ENCODE measurements at places on chromosomes 3 and 15. TPM values are rescaled to one million over a fixed set of nuclear protein-coding genes. Genes with fewer than 3 reads are reported as not detected.
A peak's percentile ranks its signal among the peaks of the same experiment; 100 is the strongest.

Gene LSAMP
- total RNA-seq = 0.48 TPM

Gene CPB1
- total RNA-seq = not detected

Gene UACA
- 78.0 TPM for total RNA-seq

Gene ERICH6
- total RNA-seq = 0.19 TPM

Gene ZBTB47
- 202 TPM for total RNA-seq

Gene TICRR
- total RNA-seq = 0.03 TPM

Gene BSN
- 1.00 TPM for total RNA-seq

Gene PARP15
- 0.67 TPM for total RNA-seq

Gene TBL1XR1
- total RNA-seq = 164 TPM

GRCh38 chr3:138351916-138352550 lies 3.7 kb downstream of the MRAS start:
- no peak for DNase-seq

- no peak for DNase-seq
These were observed 853.7 kb downstream of the MCTP2 start for GRCh38 chr15:95085056-95085455.

DNA sequence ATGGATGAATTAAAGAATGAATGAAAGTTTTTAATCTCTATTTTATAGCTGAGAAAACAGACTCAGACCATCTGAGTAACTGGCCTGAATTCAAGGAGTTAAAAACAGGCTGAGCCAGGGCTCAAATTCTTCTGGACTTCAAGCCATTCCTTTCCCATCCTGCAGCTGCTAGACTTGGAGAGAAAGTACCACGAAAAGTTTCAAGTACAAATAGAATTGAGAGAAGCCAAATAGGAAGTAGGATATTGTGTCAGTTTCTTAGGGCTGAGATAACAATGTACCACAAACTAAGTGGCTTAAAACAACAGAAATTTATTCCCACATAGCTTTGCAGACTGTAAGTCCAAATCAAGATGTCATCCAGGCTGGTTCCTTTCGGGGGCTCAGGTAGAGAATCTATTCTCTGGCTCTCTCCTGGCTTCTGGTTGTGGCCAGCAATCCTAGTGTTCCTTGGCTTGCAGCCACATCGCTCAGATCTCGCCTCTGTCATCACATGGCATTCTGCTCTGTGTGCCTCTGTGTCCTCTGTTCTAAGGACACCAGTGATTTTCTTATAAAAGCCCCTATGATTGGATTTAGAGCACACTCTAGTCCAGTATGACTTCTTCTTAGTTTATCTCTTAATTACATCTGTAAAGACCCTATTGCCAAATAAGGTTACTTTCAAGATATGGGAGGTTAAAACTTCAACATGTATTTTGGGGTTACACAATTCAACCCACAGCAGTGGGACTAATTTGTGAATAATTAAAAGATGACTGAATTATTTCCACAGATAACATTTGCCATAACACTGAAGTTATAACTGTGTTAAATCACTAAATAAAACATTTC lies 25.7 kb upstream of the GOLIM4 start:
- no peak for DNase-seq

DNA sequence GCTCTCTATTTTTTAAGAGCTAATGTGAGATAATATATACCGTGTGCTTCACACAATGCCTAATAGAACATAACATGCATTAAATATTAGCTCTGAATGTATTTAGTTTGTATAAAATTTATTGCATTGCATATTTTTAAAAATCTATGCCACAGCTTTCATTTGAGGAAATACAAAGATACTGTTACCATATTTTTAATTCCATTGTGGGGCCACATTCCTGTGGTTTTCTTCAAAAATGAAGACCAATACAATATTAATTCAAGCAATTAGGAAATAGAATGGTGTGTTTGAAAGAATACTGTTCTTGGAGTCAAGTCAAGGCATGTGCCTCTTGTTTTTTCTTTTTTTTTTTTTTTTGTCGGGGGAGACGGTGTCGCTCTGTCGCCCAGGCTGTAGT lies 95.4 kb upstream of the CADPS start:
- DNase-seq = no peak

- no peak for DNase-seq
These were observed 35.4 kb upstream of the CBLB start for GRCh38 chr3:105904251-105904650.

GRCh38 chr3:98741121-98741716 lies 21.9 kb upstream of the ST3GAL6 start:
- no peak for DNase-seq

DNA sequence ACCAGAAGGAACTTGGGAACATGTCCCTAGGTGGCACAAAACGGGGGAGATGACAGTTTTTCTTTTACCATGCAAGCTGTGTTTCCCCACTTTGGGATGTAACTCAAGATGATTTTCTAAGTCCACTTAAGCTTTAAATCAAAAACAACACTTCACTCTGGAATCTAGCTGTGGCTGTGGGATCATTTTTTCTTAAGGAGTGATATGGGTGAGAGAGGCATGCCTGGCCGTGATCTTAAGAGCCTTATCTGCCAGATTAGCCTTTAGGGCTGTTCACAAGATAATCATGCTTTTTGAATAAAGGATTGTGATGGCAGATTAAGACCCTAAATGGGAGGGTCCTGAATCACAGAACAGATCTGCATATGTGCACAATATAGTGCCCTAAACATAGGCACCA lies 384.8 kb upstream of the SEMA6D start:
- DNase-seq = no peak

DNA sequence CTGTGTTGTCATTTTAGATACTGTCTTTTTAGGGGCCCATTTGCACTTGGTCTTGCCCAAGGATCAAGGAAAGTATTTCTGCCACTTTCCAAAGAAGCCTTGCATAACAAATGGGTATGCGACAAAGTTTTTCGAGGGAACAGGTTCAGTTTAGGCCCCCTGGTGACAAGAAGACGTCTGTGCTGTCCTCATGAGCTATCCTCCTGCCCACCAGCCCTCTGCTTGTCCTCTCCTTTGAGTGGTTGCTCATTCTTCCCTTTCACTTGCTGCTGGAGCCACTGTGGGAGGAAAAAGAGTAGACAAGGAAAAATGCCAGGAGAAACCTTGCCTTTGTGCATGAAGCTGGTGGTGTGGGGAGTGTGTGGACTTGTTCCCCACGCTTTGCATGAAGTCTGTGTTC lies 171.9 kb downstream of the CACNA2D3 start:
- DNase-seq = no peak

DNA sequence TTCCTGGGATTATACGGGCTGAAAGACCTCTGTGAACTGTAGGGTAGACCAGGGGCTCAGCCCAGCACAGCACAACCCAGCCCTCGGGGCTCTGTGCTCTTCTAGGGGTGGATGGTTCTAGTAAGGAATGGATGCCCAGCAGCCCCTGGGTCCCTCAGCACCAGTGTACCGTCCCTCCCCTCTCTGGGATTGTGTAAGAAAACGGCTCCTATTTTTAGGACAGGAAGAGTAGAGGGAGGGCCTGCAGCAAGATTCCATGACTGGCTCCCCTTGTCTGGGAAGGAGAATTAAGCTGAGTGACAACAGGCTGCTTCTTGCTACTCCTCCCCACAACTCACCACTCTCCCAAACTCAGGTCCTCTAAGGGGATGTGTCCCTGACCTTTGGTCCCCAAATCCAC lies 270.8 kb upstream of the TOPAZ1 start:
- no peak for DNase-seq

GRCh38 chr3:126126811-126127431 lies 43.0 kb upstream of the SLC41A3 start:
- peak; percentile 66 for DNase-seq

- no peak for DNase-seq
These were observed 302.2 kb upstream of the CTDSPL start for GRCh38 chr3:37559461-37559860.

DNA sequence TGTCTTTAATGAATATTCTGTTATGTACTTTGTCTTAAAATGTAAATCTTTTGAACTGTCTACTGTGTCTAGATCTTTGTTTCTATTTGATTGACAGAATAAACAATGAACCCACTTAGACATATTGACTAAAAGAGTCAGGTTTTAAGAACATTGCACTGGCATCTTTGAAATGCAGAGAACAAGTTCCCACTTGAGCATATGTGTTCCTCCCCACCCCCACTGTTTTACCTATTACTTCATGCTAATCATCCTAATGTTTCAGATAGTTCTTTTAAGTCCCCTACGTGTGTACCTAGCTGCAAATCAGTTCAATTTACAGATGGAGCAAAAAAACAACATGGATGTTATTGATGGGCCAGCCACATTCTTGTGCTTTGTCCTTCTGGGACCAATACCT lies 11.7 kb upstream of the TCF12 start:
- no peak for DNase-seq

- DNase-seq = no peak
These were observed 74.4 kb upstream of the CHRNB4 start for GRCh38 chr15:78715434-78715833.
